Lung (tissue), 17 donors: ENCODE measurements at places on chromosomes 12 and 14. TPM values are rescaled to one million over a fixed set of nuclear protein-coding genes. Genes with fewer than 3 reads are reported as not detected.

The ADAM21 gene
- 0.14 TPM for polyA plus RNA-seq

The DAO gene
- polyA plus RNA-seq: not detected

The TARBP2 gene
- 32.2 TPM for polyA plus RNA-seq

The ZFYVE26 gene
- 9.0 TPM for polyA plus RNA-seq

The MNAT1 gene
- polyA plus RNA-seq: 17.7 TPM

The ZDHHC22 gene
- polyA plus RNA-seq: 0.02 TPM

The OTOGL gene
- 0.28 TPM for polyA plus RNA-seq

DNA sequence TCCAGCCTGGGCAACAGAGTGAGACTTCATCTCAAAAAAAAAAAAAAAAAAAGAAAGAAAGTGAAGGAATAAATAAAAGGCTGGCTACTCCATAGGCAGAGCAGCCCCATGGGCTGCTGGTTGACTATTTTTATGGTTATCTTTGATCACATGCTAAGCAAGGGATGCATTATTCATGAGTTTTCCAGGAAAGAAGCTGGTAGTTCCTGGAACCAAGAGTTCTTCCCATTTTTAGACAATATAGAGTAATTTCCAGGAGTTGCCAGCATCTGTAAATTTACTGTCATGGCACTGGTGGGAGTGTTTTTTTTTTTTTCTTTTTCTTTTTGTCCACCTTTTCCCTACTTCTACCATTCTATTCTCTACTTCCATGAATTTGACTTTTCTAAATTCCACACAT, 24.2 kb downstream of the FGD4 start:
- H3K4me3 ChIP-seq: no peak overlapping the region
- no peak overlapping the region for H3K27ac ChIP-seq
- peaks cover 15% of the 10 kb centered on the region for H3K4me1 ChIP-seq
- H3K27me3 ChIP-seq: no peaks in the 10 kb centered on the region
- H3K36me3 ChIP-seq: no peaks in the 10 kb centered on the region

DNA sequence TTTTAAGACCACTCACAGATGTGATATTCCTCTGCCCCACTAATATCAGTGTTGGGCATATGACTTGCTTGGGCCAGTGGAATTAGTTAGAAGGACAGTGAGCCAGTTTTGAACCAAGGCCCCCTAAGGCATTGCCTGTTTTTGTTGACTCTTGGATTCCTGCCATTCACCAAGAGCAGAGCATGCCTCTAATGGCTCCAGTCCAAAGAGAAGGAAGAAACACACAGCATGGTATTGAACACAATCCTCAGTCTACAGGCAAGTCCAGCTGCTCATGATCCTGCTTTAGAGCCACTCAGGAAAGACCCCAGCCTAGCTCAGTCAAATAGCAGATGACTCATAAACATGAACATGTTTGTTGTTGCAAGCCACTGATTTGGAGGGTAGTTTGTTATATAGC, 1201.5 kb downstream of the BCL11B start:
- H3K27ac ChIP-seq: no peak overlapping the region
- no peak for DNase-seq

- no peak within 1 kb of the TSS for H3K27ac ChIP-seq
- no peak within 1 kb of the TSS for H3K4me3 ChIP-seq
- peak; percentile 46 for DNase-seq
- H3K27me3 ChIP-seq: no peaks in the 10 kb centered on the region
Measured at GRCh38 chr12:50842637-50843493, at the start of gene TMPRSS12. Gene TMPRSS12, plus strand, starts transcription at chr12:50842926. Its CDS starts 39 bp downstream, at chr12:50842965.

GRCh38 chr12:105275997-105276733, 40.2 kb upstream of the APPL2 start:
- no peak overlapping the region for H3K4me3 ChIP-seq
- H3K4me1 ChIP-seq: no peaks in the 10 kb centered on the region
- no peaks in the 10 kb centered on the region for H3K36me3 ChIP-seq
- no peak overlapping the region for H3K27ac ChIP-seq

GRCh38 chr12:97535582-97535981, 73.0 kb downstream of the RMST start:
- H3K27me3 ChIP-seq: no peaks in the 10 kb centered on the region
- H3K27ac ChIP-seq: no peak overlapping the region
- H3K36me3 ChIP-seq: no peaks in the 10 kb centered on the region

DNA sequence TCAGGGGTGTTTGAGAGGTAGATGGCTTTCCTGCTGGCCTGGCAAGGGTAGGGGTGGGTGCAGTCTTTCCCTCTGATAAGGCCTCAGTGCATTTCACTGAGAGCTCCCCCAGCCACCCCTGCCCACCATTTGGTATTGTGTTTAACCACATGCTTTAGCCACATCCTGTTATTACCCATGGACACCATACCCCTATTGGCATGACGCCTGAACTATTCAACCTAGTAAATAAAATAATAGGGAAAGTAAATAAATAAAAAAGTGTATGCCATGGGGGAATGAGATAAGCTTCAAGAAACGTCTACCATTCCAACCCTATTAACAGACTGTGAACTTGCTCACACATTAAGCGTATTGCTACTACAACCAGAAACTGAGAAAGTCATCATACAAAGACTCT, 7.6 kb upstream of the LGR5 start:
- no peak overlapping the region for H3K4me3 ChIP-seq
- H3K27ac ChIP-seq: no peak overlapping the region
- no peaks in the 10 kb centered on the region for H3K4me1 ChIP-seq
- no peak for DNase-seq
- H3K36me3 ChIP-seq: no peaks in the 10 kb centered on the region

GRCh38 chr12:113397497-113398197, 6.0 kb downstream of the SDS start:
- DNase-seq: no peak
- no peaks in the 10 kb centered on the region for H3K27me3 ChIP-seq
- H3K4me3 ChIP-seq: no peak overlapping the region
- no peak overlapping the region for H3K27ac ChIP-seq

DNA sequence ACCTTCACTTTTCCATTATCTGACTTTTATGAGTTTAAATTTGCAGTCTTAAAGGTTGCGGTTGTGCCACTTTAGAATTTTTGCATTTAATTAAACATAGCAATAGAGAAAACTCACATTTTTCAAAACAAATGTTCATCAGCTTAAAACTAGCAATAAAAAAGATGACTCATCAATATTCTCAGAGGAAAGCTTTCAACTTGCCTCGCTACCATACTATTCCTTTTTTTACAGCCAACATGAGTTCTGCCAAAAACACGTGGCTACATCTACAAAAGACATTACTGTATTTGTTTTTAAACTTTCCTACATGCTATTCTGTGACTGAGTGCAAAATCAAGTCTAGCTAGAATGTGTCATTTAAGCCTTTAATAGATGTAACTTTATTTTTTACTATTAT, 497.1 kb downstream of the RPS29 start:
- H3K36me3 ChIP-seq: no peaks in the 10 kb centered on the region
- no peak for DNase-seq
- no peaks in the 10 kb centered on the region for H3K4me1 ChIP-seq
- no peak overlapping the region for H3K27ac ChIP-seq
- no peaks in the 10 kb centered on the region for H3K27me3 ChIP-seq
- H3K4me3 ChIP-seq: no peak overlapping the region

DNA sequence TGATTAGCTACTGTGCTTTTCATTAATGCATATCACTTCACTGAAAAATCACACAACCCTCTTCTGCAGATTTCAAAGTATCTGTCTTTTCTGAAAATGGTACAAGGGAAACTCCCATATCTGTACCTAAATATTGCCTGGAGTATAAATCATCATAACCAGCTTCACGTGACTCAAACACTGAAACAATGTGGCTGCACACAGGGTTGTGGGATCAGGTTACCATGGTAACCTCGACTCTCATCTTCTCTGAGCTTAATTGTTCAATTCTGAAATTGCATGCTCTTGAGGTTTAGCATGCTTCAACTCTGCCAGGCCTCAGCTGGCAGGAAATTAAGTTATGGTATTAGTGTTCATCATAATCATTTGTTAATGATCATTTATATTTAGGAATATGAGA, 77.5 kb upstream of the CPSF6 start:
- H3K36me3 ChIP-seq: no peaks in the 10 kb centered on the region
- no peaks in the 10 kb centered on the region for H3K4me1 ChIP-seq
- H3K4me3 ChIP-seq: no peak overlapping the region
- DNase-seq: no peak

DNA sequence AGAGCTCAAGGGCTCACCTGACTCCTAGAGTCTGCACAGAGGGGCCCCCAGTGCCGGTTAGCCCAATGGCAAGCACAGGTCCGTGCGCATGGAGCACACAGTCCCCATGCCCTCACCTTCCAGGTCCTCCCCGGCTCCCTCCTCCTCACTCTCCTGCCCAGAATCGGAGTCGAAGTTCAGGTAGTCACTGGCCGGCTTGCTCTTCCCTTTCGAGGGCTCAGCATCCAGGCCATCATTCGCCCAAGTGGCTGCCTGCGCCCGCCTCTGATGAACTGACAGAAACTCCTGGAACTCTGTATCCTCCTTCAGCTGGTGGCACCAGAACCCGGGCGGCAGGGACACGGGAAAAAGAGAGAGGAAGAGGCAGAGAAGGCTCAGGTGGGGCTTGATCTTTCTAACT, 7.0 kb downstream of the RBM19 start:
- H3K36me3 ChIP-seq: peaks cover 44% of the 10 kb centered on the region
- DNase-seq: no peak
- no peaks in the 10 kb centered on the region for H3K4me1 ChIP-seq
- H3K27me3 ChIP-seq: no peaks in the 10 kb centered on the region

DNA sequence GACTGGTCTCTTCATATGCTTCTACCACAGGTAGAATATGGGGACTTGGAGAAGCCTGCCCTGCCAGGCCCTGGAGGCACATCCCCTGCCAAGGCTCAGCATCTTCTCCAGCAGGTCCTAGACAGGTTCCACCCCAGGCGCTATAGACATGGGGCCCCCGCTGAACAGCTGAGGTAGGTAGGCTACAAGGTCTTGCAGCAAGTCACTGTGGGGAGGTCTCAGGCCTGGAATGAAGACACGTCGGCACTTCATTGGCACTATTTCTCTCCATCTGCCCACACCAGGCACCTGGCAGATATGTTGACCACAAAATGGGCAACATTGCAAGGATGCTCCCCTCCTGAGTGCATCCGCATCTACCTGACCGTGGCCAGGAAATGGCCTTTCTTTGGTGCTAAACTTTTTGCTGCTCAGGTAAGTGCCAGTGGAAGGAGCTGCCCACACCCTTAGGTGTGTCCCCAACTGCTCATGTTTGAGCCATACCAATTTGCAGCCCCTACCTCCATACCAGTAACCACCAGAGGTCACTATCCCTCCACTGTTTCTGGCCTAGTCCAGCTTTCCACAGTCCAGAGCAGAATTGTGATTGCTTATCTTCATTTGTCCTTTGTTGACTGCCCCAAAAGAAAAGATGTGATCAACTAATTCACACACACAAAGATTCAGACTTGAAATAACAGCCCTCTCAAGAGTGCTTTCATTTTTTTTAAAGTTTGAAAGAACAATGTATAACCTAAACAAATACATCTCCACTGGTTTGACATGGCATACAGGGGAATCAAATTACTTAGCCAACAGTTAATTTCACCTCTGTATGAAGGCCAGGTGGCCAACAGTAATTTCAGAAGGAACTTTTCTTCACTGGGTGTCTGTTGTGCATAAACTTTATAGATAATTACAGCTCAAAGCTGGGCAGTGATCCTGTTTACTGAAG, 16.1 kb downstream of the PIGH start:
- H3K27ac ChIP-seq: no peak overlapping the region
- H3K4me3 ChIP-seq: no peak overlapping the region
- H3K27me3 ChIP-seq: no peaks in the 10 kb centered on the region
- peak; percentile 45 for DNase-seq
- H3K36me3 ChIP-seq: peaks cover 4% of the 10 kb centered on the region

GRCh38 chr12:70948976-70949336, 28.4 kb upstream of the PTPRR start:
- H3K4me1 ChIP-seq: no peaks in the 10 kb centered on the region
- no peaks in the 10 kb centered on the region for H3K27me3 ChIP-seq
- H3K27ac ChIP-seq: no peak overlapping the region
- peak; percentile 49 for DNase-seq
- H3K36me3 ChIP-seq: no peaks in the 10 kb centered on the region

DNA sequence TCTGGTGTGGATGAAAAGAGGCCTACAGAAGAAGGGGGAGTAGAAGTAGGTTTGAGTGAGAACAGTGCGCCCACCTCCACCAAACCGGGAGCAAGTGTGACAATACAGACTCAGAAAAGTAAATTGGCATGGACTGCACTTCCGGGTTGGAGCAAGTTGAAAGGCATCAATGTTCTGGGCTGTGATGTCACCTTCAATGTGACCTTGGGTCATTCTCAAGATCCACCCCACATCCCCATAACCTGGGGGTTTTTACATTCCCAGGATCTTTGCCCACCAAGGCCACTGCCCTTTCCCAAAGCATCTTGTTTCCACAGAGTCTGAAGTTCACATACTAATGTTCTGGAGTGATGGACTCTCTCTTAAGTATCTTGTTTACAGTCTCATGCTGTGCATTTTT, 5.3 kb upstream of the GZMB start:
- DNase-seq: no peak
- H3K4me3 ChIP-seq: no peak overlapping the region
- H3K27me3 ChIP-seq: no peaks in the 10 kb centered on the region
- H3K27ac ChIP-seq: no peak overlapping the region
- no peaks in the 10 kb centered on the region for H3K36me3 ChIP-seq

DNA sequence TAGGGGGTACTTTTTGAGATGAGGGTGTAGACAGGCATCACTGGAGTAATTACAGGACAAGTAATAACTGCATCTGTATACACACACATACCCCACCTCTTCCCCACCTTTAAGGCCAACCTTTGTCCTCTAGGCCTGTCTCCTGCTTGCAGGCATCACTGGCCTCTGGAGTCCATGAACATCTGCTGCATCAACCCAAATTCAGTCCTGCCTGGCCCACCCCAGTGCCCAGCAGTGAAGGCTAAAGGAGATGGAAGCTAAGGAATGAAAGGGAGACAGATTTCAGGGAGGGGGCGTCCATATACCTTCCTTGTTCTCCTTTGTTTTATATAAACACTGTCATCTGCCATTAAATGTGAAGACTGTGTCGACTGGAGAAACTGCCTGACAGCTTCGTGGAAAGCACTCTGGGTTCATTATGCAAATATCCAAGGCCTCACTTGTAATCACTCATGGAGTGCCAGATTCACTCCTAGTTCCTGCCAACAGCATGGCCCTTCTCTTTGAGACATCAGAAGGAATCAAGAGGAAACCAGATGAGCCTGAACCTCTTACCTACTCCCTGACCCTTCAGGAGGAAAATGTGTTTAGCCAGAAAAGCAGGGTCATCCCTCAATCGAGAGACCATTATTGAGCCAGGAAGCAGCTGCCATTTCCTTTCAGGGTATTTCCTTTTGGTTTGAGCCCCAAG, 64.4 kb downstream of the SERPINA3 start:
- no peaks in the 10 kb centered on the region for H3K36me3 ChIP-seq
- no peak overlapping the region for H3K4me3 ChIP-seq
- H3K27ac ChIP-seq: no peak overlapping the region
- H3K4me1 ChIP-seq: no peaks in the 10 kb centered on the region

DNA sequence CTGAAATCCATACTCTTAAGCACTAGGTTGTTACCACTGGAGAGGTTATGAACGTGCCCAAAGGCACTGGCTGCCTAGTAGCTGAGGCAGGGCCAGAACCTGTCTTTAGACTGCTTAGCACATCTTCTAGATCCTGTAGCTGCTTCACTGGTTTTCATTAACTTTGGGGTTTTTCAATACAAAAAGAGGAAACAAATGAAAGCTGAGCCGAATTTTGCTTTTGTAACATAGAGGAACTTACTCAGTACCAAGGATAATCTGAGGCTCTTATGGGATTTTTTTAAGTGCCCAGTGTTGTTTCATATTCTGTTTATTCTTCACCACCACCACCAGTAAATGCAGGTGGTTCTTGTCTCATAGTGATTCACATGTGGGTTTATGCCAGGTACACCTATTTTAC, 396.1 kb downstream of the RAD51B start:
- no peak for DNase-seq
- no peak overlapping the region for H3K4me3 ChIP-seq
- no peak overlapping the region for H3K27ac ChIP-seq
- H3K4me1 ChIP-seq: peaks cover 17% of the 10 kb centered on the region
